Effector memory CD8-positive, alpha-beta T cell (primary cell): ENCODE measurements at places on chromosomes 4 and X.

DNA sequence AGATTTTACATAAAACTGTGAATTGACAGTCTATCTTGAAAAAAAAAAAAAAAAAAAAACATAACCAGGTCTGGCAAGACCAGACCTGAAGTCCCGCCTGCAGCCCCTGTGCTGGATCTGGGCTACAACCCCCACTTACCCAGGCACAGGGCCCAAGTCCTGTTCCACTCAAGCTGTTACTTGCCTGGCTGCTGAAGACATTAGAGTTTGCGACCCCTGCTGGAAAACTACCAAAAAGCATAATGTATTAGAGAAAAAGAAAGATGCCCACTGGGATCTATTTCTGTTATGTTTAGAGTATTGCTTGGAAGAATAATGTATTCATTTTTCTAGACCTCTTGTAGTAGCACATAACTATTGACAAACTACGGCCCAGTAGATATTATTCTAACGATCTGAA lies 4.7 kb downstream of the HS3ST1 start:
- DNase-seq: peak; percentile 15

DNA sequence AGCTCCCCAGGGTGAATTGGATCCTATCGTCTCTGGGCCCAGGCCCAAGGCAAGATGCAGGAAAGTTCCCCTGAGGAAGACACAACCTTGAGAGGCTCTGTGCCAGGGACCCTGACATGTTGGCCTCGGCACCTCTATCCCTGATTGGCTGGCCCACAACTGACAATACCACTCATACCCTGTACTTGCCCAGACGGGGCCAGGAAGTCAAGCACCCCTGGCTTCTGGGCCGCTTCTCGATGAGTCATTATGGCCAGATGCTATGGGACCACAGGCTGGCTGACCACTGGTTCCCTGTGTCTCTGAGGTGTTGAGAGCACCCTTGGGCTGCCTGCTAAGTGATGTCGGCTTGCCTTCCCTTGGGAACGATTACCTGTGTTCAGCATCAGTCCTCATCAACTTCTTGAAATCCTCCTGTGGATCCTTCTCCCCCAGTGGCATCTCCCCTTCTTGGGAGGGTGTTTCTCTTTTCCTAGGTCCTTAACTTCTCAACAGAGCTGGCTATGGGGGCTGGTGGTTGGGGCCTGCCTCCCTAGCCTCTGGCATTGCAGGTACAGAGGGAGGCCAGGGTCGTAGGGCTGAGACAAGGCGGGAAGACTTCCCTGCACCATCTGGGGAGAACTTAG lies 54.5 kb upstream of the MAMLD1 start:
- DNase-seq: no peak

DNA sequence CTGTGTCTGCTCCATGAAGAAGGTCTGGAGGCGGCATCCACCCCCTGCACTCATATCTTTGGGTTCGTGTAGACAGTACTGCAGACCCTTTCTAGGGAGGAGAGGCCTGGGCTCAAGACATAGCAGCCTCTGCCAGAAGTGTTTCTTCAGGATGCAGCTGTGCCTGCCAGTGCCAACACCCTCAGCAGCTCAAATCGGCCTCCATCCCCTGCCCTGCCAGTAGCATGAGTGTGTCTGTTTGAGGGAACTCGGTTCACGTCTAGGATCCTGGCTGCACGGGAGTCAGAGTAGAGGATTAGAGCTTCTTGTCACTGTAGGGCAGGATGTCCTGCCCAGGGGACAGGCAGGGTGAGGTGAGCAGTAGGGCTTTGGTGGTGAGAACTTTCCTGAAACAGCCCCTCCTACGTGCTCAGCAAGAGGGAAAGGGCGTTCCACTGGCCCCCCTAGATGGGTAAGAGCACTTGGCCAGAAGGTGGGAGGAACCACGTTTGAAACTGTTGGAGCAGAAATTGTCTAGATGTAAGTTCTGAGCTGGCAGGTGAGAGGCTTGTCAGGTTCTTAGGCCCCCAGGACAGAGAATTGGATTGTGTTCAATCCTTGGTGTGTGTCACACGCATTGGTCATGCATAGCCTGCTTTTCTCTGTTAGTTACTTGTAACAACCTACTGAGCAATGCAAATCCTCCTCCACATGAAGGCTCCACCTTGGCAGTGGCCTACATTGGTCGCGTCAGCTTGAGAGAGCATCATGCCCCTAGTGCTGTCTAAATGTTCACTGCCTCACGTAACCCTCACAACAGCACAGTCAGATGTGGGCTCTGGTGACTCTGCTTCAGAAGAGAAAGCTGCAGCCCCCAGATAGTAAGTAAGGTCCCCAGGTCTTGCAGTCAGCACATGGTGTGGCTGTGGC lies 25.8 kb upstream of the FAM193A start:
- no peak for DNase-seq

DNA sequence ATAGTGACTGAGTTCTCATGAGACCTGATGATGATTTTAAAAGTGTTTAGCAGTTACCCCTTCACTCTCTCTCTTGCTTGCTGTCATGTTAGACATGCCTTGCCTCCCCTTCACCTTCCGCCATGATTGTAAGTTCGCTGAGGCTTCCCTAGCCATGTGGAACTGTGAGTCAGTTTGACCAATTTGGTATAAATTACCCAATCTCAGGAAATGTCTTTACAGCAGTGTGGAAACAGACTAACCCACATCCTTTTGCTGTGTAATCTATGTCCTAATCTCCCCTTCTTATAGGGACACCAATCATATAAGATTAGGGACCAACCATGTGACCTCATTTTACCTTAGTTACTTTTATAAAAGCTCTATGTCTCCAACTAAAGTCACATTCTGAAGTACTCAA lies 677.8 kb downstream of the ADGRL3 start:
- DNase-seq: no peak

GRCh38 chrX:151505796-151506195 lies 57.7 kb upstream of the PASD1 start:
- DNase-seq: no peak
